ENCODE measurements at places on chromosomes 5 and 9.
A peak's percentile ranks its signal among the peaks of the same experiment; 100 is the strongest.

- peak; percentile 29 for DNase-seq
Measured at GRCh38 chr9:82535432-82535998, 527.4 kb downstream of the RASEF start.

- no peak for DNase-seq
Measured at GRCh38 chr9:98191671-98192502, 550 bp downstream of the CORO2A start.

DNA sequence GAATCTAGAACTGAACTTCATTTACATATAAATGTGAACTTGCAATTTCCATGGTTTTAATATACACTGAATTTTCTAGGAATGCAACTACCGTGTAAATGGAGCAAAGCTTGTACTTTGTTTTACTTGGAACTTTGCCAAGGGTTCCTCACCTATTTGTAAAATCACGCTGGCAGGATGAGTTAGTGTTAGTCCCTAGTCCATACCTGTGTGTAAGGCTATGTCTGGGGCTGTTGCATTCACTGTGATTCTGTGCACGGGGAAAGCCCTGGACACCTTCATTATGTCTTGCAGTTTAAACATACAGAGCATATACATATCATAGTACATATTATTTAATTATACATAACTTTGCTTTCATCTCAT is 119.9 kb downstream of the PAX5 start:
- no peak for DNase-seq

DNA sequence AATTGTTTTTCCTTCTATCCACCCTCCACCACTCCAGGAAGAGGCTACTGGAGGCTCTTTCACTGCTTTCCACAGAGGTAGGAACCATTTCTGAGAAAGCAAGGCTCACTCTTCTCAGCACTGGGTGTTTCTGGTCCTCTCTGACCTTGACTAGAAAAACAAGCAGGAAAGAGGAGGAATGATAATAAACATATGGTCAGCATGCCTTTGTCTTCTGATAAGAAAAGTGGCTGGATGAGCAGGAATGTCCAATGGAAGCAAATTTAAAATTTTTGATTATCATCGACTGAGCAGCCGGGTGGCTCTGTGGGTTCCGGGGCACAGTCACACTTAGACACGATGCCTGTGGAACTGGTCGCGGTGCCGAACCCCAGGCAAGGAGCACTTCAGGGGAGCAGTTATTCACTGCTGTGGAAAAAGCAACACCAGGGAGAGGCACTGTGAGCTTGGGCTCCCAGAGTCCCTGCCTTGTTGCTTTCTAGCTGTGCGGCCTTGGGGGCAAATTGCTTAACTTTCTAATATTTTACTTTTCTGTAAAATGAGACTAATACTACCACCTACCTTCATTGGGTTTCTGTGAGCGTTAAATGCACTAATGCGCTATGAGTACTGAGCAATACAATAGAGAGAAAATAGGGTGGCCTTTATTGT is 157.0 kb upstream of the LHFPL2 start:
- no peak for DNase-seq

GRCh38 chr5:157143127-157143971 is 684 bp upstream of the MED7 start:
- no peak for DNase-seq

DNA sequence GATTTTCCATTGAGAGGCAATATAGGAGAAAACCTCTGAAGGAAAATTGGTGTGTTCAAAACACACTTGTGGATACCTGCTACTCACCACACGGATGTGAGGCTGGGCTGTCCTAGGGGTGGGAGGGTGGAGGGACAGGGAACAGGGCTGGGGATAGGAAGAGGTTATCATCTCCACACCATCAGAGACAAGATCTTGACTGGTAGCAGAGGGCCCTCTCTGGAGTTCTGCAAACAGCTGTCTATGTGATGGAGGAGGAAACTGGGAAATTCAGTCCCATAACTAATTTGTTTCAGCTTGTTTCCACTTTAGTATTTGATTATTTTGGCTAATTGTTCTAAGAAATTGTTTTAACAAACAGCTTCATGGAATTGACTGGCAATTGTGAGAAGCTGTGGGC is 91.6 kb upstream of the FSTL4 start:
- no peak for DNase-seq

- DNase-seq, result peak; percentile 78
Measured at GRCh38 chr9:129584136-129584535, 36.8 kb downstream of the C9orf50 start.

- DNase-seq, result no peak
Measured at GRCh38 chr9:92185681-92186080, 70.5 kb upstream of the SPTLC1 start.

DNA sequence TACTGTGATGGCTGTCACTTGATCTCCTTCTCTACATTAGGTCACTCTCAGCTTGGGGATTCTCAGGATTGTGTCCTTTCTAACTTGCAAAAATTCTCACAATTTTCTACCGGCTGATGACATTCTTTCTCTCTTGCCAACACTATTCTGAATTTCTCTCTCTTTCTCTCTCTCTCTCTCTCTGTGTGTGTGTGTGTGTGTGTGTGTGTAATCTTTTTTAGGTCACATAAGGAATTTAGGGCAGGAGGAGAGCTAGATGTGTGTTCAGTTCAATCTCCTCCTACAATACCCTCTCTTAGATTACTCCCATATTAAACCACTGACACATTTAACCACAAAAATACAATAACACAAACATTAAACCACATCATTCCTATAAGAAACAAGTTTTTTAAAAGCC is 242.3 kb upstream of the NREP start:
- peak; percentile 77 for DNase-seq

- no peak for DNase-seq
Measured at GRCh38 chr9:4622016-4622415, 40.1 kb upstream of the PLPP6 start.

GRCh38 chr9:98304381-98304780 is 48.9 kb upstream of the TBC1D2 start:
- no peak for DNase-seq

- no peak for DNase-seq
Measured at GRCh38 chr5:59500014-59500413, 393.5 kb downstream of the PDE4D start.
